ENCODE measurements at places on chromosomes 7 and 10.

GRCh38 chr7:30929686-30930085 lies 18.0 kb downstream of the AQP1 start:
- H3K27ac ChIP-seq: no peak overlapping the region
- H3K4me1 ChIP-seq: peaks cover 23% of the 10 kb centered on the region
- peak; percentile 25 for DNase-seq
- H3K36me3 ChIP-seq: no peaks in the 10 kb centered on the region
- no peak overlapping the region for H3K4me3 ChIP-seq
- no peaks in the 10 kb centered on the region for H3K27me3 ChIP-seq

DNA sequence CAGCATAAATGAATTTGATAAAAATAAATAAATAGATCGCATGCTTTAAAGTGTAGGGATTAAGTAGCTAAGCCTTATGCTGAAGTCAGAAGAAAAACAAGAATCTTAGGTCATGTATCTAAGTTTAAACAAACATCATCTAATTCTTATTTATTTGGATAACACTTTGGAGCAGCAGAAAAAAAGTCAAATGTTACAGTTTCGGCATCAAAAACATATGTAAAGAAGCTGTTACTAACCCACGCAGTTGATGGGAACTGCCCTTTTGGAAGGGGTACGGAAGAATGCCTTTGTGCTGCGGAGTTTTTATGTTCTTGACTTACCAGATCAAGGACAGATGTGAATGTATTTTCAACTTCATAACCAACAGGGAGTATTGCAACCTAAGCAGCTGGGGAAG lies 37.3 kb upstream of the HABP2 start:
- H3K36me3 ChIP-seq: no peaks in the 10 kb centered on the region
- DNase-seq: no peak
- no peak overlapping the region for H3K27ac ChIP-seq
- no peak overlapping the region for H3K4me3 ChIP-seq

DNA sequence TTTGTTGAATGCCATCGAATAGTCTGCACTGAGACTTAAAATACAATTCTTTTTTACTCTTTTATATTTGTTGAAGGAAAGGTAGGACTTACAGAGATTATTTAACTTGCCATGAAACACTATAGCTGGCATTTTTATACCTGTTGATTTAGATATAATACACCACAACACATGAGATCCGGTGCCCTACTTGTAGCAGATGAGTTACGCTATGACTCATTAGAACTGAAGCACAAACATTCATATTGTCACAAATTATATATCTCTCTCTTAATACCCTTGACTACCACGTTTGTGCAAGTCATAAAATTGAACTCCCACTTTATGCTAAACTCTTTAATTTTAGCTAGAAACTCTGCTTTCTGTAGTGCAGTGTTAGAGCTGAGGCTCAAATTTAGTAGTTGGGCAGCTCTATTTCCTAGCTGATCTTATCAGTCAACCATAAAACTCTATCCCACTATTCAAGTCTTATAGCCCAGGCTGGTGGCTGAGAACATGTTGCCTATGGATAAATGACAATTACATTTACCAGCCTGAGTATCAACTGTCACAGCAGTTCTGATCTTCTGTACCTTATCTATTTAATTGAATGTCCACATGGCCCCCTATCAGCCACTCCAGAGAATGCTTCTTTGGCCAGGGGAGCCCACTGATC lies 137.4 kb upstream of the SEMA3D start:
- no peak overlapping the region for H3K4me3 ChIP-seq
- no peaks in the 10 kb centered on the region for H3K27me3 ChIP-seq
- H3K36me3 ChIP-seq: no peaks in the 10 kb centered on the region
- no peak for DNase-seq

DNA sequence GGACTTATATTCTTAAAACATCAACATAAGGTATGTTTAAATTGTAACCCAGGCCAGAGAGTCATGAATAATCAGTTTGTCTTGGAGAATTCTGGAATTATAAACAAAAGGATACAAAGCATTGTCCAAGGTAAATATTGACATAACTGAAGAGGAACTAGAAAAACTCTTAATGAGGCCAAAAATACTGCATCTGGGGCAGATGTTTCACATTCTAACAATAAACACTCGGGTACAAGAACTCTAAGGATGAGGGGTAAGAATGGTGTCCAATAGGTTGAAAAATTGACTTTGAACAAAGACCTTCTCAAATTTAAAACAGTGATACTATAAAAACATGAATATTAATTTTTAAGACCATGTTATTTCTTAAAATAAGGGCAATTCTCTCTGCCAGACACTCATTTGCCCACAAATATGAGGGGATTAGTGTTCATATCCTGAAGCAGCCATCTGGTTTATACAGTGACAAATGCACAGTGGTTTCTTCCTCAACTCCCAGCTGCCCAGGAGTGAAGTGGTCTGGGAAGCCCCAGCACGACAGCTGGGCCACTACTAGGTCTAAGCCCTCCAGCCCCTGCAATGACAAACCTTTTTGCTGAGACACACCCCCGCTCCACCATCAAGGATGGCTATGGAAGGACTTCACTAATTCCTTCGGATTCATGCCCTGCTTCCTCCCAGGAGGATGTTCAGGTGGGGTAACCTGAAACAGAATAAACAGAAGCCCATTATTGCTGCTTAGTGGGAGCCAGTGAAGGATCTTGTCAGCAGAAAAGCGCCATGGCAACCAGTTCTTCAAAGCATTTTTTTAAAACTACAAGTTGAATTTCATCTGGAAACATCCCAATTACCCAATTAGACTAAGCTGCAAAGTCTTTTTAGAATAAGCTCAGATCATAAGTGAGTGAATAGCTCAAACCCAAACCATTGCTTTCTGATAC lies 107.5 kb upstream of the ARID5B start:
- H3K4me1 ChIP-seq: peaks cover 16% of the 10 kb centered on the region
- H3K4me3 ChIP-seq: no peak overlapping the region
- no peaks in the 10 kb centered on the region for H3K27me3 ChIP-seq
- no peaks in the 10 kb centered on the region for H3K36me3 ChIP-seq

DNA sequence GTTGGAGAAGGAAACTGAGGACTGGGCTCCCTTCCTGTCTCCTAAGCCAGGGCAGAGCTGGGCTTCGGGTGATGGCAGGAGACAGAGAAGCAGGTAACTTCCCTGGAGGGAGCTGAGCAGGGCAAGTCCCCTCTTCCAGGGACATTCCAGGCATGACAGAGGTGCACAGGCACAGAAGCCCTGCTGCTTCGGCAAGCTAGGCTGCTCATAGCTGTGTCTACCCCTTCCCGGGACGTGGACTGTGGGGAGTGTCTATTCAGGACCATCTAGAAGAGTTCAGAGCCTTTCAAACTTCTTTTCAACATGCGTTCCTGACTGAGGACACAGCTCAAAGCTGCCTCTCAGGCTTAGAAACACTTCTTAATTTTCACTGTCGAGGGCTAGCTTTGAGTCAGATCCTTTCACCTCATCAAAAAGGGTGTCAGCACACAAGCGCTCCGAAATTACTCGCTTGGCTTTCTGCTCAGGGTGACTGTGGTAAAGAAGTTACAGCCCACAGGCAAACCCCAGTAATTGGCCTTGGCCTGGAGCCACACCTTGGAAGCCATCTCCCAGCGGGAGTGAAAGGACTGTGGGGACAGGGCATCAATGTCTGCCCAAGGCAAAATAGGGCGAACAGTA lies 63.7 kb upstream of the STEAP1B start:
- peak overlapping the region; percentile 9 for H3K4me3 ChIP-seq
- H3K4me1 ChIP-seq: peaks cover 29% of the 10 kb centered on the region
- no peaks in the 10 kb centered on the region for H3K36me3 ChIP-seq
- no peak for DNase-seq
- no peak overlapping the region for H3K27ac ChIP-seq
- H3K27me3 ChIP-seq: no peaks in the 10 kb centered on the region

- H3K27me3 ChIP-seq: no peaks in the 10 kb centered on the region
- no peak overlapping the region for H3K4me3 ChIP-seq
- H3K4me1 ChIP-seq: peaks cover 22% of the 10 kb centered on the region
- H3K27ac ChIP-seq: no peak overlapping the region
- no peaks in the 10 kb centered on the region for H3K36me3 ChIP-seq
Observed at GRCh38 chr10:25707572-25707971, 226.5 kb upstream of the MYO3A start.

DNA sequence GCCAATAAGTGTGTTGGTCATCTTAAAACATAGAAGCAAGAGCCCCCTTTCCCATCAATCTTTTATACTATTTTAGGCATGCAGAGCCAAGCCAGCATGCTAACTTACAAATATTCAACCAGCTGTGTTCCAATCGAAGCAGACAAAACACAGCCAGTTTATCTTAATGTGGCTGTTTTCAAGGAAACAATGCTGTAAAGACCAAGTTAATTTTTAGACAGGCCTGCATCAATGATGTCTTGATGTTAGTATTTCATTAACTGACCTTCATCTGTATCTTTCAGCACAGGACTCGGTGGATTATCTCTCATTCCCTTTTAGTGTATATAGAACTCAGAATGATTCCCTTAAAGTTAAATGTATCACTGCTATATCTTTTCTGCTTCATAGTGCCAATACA lies 262.0 kb upstream of the ZWINT start:
- peaks cover 1% of the 10 kb centered on the region for H3K4me1 ChIP-seq
- no peak for DNase-seq
- no peaks in the 10 kb centered on the region for H3K36me3 ChIP-seq
- no peak overlapping the region for H3K27ac ChIP-seq
- no peaks in the 10 kb centered on the region for H3K27me3 ChIP-seq

- no peaks in the 10 kb centered on the region for H3K27me3 ChIP-seq
- H3K4me1 ChIP-seq: peaks cover 4% of the 10 kb centered on the region
- no peak overlapping the region for H3K4me3 ChIP-seq
- DNase-seq: no peak
- no peaks in the 10 kb centered on the region for H3K36me3 ChIP-seq
- no peak overlapping the region for H3K27ac ChIP-seq
Observed at GRCh38 chr7:44727158-44727936, 21.3 kb upstream of the ZMIZ2 start.

DNA sequence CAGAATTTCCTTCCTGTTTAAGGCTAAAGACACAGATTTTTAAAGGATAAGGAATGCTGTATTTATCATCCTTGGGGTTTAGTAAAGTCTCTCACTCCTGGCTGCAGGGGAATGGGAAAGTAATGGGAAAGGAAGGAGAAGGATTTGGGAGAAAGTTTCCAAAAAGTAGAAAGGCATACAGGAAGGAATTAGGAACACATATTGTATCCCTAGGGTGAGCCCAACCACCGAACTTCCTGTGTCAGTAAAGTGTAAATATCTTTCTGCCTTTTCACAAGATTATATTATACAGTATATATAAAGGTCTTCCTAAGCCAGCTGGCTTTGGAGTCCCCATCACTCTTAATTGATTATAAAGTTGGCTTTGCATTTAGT lies 12.0 kb upstream of the UBE2D1 start:
- H3K27me3 ChIP-seq: no peaks in the 10 kb centered on the region
- no peak for DNase-seq
- no peaks in the 10 kb centered on the region for H3K36me3 ChIP-seq
- no peak overlapping the region for H3K4me3 ChIP-seq
- H3K4me1 ChIP-seq: peaks cover 2% of the 10 kb centered on the region

GRCh38 chr10:96352582-96352981 lies 6.2 kb downstream of the OPALIN start:
- H3K27me3 ChIP-seq: peaks cover 42% of the 10 kb centered on the region
- H3K27ac ChIP-seq: no peak overlapping the region
- no peaks in the 10 kb centered on the region for H3K4me1 ChIP-seq
- no peak overlapping the region for H3K4me3 ChIP-seq

- peaks cover 24% of the 10 kb centered on the region for H3K4me1 ChIP-seq
- peaks cover 42% of the 10 kb centered on the region for H3K27me3 ChIP-seq
- H3K36me3 ChIP-seq: peaks cover 22% of the 10 kb centered on the region
- peak overlapping the region; percentile 100 for H3K4me3 ChIP-seq
- DNase-seq: peak; percentile 74
- peak overlapping the region; percentile 66 for H3K27ac ChIP-seq
Observed at GRCh38 chr10:123154711-123155505, 706 bp downstream of the BUB3 start.

GRCh38 chr10:22750131-22750530 lies 35.8 kb upstream of the PIP4K2A start:
- no peak overlapping the region for H3K27ac ChIP-seq
- DNase-seq: no peak
- no peaks in the 10 kb centered on the region for H3K27me3 ChIP-seq
- peaks cover 3% of the 10 kb centered on the region for H3K4me1 ChIP-seq
- no peaks in the 10 kb centered on the region for H3K36me3 ChIP-seq

DNA sequence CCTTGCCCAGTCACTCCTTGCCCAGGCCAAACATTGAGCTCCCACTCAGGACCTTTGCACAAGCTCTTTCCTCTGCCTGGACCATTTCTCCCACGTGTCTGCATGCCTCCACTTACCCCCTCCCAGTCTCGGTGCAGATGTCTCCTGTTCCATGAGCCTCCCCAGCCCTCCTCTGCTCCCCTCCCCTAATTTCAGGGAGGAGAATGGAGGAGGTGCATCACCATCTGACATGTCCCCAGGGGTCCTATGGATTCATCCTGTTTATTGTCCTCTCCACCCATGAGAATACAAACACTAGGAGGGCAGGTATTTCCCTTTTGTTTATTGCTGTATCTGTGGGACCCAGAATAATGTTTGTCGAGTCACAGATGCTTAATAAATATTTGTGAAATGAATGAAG lies 8.6 kb upstream of the GRID2IP start:
- H3K27ac ChIP-seq: no peak overlapping the region
- no peaks in the 10 kb centered on the region for H3K4me1 ChIP-seq
- DNase-seq: no peak

GRCh38 chr10:47348661-47349470 lies 703 bp downstream of the RBP3 start:
- H3K36me3 ChIP-seq: no peaks in the 10 kb centered on the region
- H3K4me3 ChIP-seq: no peak overlapping the region
- no peak for DNase-seq

- peak overlapping the region; percentile 39 for H3K27ac ChIP-seq
- H3K36me3 ChIP-seq: no peaks in the 10 kb centered on the region
- peak overlapping the region; percentile 91 for H3K4me3 ChIP-seq
- DNase-seq: no peak
- peaks cover 37% of the 10 kb centered on the region for H3K4me1 ChIP-seq
Observed at GRCh38 chr10:61899069-61899531, 2.4 kb upstream of the ARID5B start.

- peaks cover 46% of the 10 kb centered on the region for H3K4me1 ChIP-seq
- peak overlapping the region; percentile 87 for H3K27ac ChIP-seq
- no peak overlapping the region for H3K4me3 ChIP-seq
- no peaks in the 10 kb centered on the region for H3K36me3 ChIP-seq
- DNase-seq: no peak
Observed at GRCh38 chr7:73746378-73746777, 7.8 kb upstream of the ABHD11 start.

DNA sequence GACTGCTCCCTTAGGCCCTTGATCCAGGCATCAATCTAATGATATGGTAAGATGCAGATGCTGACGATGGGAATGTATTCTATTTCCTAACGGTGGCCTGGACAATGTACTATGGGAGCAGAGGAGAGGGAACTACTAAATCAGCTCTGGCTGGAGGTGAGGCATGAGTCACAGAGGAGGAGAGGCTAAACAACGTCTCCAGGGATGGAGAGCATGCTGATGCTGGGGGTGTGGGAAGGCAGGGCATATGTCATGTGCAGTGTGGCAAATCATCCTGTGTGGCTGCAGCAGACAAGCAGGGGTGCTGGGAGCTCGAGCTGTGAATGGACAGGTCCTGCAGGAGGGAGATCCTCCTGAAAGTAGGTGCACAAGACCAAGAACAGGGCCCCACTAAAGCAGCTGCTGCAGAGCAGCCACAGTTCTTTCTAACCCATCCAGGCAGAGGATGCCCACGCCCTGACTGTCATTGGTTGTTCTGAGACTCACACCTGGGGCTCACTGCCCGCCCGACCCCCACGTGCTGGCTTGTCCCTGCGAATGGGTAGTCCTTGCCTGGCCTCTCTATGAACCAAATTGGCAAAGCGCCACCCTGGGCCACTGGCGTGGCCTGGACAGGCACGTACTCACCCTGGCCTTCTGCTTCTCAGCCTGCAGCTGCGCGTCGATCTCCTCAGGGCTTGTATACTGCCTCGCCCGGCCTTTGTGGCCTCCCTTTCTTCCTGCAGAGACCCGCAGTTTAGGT lies 4.0 kb downstream of the PDAP1 start:
- H3K4me1 ChIP-seq: peaks cover 11% of the 10 kb centered on the region
- H3K27ac ChIP-seq: no peak overlapping the region
- no peak overlapping the region for H3K4me3 ChIP-seq
- DNase-seq: no peak
